ENCODE measurements at places on chromosomes 5 and 9.

GRCh38 chr5:180589771-180590542 is 1.3 kb downstream of the SCGB3A1 start:
- no peak for DNase-seq

- DNase-seq = no peak
Observed at GRCh38 chr9:82512728-82513127, 524.2 kb downstream of the SPATA31D1 start.

DNA sequence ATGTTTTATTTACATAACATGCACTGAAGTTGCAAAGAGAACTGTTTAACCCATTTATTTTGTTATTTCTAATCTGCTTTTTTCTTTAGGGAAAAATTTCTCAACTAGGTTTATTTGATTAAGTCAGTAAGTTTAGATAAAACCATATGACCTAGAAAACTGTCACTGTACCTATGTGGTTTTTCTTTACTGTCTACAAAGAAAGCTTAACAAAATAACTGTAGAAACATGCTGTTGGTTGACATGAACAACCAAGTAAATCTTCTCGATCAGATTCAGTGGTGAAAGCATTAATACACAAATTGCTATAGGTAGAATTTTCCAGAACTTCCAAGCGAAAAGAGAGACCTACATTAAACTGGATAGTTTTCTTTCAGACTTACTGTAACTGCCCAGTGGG is 137.4 kb downstream of the PCSK5 start:
- DNase-seq = no peak

GRCh38 chr5:73808911-73809310 is 182.9 kb downstream of the ARHGEF28 start:
- no peak for DNase-seq

GRCh38 chr5:5424736-5425135 is 2.3 kb downstream of the ICE1 start:
- DNase-seq = no peak

DNA sequence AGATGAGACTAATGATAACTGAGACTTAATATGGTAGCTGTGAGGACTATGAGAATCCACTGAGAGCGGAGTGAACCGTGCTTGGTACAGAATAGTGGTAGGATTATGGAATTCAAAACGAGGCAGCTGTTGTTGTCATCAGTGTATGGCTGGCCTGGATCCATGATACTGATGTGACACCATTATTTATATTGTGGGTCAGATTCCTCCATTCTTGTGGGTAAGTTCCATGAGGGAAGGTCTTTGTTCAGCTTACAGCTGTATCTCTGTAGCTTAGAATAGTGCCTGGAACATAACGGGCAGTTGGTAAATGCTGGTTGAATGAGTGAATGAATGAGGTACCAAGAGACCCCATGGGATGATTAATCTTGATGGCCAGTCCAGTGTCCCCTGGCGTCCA is 61.8 kb downstream of the ACER2 start:
- no peak for DNase-seq

DNA sequence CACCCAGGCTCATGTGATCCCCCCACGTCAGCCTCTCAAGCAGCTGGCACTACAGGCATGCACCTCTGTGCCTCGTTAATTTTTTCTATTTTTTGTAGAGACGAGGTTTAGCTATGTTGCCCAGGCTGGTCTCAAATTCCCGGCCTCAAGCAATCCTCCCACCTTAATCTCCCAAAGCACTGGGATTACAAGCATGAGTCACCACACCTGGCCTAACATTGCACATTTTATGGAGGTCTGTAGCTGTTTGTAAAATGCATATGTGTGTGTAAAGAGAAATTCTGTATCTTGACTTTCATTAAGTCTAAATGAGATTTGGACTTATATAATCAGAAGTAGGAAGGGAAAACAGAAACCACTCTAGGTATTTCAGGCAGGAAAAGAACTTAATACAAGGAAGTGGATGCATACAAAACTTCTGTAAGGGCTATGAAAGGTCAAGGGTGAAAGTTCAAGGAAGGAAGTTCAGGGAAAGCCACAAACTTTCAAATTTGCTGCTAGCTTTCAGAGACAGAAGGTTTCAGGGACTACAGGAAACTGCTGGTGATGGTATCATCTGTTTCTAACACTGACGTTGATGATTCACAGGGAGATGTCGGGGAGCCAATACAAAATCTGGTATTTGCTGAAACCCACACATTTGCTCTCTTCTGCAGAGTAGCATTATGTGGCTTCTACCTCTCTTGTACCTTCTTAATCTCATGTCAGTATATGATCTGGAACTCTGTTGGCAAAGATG is 209.4 kb downstream of the PIK3R1 start:
- peak; percentile 98 for DNase-seq

DNA sequence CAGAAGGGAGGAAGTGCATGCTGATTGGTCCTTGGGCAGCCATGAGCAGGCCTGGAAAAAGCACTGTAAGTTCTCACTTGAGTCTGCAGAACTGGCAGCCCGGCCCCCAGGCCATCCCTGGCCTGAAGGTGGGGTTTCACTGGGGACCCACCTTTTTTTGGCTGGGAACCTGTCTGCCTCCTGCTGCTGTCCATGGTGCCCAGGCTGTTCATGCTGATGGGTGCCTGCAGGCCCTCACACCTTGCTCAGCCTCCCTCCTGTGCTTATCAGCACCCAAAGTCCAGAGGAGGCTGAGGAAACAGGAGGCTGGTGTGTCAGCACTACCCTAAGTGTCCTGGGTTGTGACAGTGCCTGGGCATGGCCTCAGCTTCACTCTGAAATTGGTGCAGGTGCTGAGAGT is 134.4 kb upstream of the SPRY4 start:
- no peak for DNase-seq

- DNase-seq = no peak
Observed at GRCh38 chr5:54671111-54671531, 153.6 kb downstream of the SNX18 start.

DNA sequence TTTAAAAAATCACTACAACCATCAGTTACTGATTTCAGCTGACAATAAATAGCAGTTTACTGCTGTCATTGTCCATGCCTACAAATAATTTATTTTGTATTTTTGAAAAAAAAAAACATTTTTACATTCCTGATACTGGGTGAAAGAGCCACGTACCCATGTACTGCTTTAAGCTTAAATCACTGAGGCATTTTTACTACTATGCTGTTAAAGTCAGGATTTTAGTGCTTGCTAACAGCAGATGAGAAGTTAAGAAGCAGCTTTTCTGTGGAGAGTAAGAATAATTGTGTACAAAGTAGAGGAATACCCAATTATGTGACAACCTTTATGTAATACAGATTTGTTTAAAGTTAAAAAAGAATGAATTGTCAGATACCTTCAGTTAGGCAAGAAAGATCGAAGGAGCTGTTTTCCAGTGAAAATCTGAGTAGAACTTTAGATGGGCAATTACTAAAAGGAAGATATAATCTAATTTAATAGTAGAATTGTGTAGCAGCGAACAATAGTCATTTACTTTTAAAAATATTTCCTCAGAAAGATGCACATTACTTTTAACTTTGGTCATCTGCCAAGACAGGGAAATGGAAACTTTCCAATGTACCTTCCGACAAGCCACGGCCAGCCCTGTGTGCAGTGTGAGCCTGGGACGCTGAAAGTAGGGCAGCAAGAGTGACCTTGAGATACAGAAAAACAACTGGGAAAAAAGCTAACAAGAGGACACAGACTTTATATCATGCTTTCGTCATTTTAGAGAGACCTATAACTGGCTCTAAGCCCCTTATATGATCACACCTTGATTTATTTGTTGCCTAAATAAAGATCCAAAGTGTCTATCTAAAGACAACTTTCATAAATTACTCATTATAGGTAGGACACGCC is 39.9 kb downstream of the RHOBTB3 start:
- no peak for DNase-seq

DNA sequence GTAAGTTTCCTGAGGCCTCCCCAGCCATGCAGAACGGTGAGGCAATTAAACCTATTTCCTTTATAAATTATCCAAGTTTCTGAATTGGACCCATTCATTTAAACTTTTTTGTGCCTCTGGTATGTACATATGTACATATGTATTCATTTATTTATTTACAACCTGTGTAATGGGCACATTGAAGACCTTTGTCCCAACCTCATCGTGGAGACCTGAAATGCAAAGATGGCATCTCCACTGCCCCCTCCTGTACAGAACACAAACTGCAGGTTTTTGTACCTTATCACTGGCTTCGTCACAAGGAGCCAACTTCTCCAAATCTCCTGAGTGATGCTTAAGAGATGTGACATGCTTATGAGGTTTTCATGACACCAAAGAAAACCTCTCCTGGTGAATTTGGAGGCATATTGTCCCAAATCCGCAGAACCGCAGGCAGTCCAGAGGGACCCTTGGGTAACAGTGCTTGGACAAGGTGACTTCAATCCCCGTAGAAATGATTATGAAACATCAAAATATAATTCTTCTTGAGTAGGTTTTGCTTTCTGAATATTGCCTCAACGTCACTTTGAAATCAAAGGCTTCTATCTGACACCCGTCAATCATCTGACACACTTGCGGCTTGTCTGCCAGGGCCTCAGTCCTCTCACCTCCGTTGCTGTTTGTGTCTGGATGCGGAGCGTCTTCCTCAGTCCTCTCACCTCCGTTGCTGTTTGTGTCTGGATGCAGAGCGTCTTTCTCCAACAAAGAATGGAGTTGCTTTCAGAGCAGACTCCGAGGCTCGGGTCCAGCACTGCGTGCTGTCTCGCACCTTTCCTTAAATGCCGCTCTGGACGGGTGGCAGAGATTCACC is 135.0 kb upstream of the IRX4 start:
- DNase-seq = no peak

DNA sequence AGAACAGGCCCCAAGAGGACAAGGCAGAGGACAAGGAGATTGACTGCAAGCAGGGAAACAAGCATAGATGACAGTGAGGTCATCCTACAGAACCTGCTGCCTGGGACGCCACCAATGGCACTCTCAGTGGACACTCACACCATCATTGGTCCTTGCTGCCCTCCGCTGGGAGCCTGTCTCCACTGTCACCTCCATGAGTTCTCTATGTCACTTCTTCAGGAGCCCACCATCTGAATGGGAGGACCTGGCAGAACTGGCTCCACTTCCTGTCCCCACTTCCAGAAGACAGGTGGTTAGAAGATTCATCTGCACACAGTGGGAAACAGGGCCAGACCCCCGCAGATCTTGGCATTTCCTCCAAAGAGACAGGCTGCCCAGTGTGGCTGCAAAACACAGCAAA is 188.9 kb downstream of the HSD17B3 start:
- DNase-seq = no peak

DNA sequence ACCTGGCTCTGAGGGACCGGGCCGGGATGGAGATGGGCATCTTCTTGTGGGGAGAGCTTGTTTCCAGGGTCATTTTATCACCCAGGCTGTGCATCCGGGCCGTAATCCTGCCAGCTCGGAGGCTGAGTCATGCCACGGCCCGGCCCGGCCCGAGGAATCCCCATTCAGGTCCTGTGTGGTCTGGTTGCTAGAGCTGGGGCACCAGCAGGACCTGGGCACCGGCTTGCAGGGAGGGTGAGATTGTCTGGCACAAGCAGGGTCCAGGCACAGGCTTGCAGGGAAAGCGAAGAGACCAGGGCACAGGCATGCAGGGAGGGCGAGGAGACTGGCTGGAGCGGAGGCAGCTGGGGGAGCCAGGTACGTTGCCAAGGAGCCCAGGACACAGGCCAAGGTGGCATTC is 106.8 kb downstream of the RXRA start:
- no peak for DNase-seq

GRCh38 chr9:70291446-70291845 is 32.7 kb downstream of the SMC5 start:
- DNase-seq = no peak

GRCh38 chr5:134570886-134571285 is 45.4 kb downstream of the JADE2 start:
- no peak for DNase-seq

DNA sequence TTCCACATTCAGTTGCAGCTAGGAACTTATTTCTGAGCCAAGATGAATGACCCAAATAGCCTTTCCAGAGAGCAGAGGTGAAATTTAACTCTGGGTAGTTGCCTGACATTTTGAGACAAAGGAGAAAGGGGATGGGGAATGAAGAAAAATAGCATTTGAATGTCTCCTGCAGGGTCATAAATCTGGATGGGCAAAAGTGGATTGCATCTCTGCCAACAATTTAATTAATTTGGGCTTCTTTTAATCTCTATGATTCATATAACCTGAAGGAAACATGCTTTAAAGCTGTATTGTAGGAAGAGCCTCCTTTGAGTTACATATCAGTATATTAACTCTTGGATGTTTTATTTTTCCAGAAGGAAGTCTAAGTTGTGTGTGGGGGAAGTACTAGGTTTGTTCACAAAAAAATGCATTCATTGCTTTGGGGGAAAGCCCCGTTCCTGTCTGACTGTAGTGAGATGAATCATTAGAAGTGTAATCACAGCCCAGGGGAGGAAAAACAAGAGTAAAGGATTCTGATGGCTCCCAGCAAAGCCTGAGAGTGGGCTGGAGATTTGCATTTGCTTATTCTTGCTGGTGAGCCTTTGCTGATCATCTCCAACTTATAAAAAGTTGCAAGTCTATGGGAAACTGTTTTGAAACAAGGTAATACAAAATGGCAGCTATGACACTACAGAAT is 133.0 kb upstream of the IQGAP2 start:
- no peak for DNase-seq

DNA sequence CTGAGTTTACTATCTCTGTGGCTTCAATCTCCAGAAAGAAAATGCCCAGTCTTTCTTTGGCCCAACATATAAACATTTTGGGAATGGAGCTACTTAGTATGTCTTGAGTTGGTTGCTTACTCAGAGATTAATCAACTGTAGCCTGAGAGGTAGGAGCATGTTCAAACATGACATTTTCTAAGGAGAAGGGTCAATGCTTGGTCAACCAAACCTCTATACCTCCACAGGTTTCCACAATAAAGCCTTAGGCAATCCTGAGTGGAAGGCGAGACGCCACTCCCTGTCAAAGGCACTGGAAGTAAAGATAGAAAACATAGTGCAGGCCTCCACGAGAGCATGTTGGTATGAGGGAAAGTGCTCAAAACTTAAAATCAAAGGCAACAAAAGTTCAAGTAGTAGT is 411.4 kb downstream of the KCTD16 start:
- DNase-seq = no peak

GRCh38 chr5:101995585-101995984 is 300.5 kb downstream of the SLCO4C1 start:
- no peak for DNase-seq

DNA sequence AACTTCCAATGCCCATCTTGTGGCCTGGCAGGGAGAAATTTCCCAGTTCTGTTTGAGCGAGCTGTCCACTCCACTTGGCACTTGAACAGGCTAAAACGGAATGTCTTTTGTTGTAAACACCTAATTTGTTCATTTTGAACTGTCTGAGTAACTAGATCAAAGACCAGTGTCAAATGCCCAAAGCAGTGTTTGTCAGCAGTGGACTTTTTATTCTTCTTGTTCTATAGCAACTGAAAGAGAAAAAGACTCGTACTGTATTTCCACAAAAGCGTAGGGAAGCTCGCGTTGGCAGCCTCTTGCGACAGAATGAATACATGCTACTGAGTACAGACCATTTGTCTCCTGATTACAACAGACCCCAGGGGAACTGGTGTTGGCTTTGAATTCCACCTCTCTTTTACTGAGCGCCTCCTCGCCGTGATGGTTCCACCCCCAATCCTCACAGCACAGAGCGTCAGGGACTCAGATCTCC is 601.8 kb upstream of the ZNF608 start:
- DNase-seq = no peak

GRCh38 chr5:11273180-11273903 is 512.3 kb upstream of the DAP start:
- DNase-seq = no peak

GRCh38 chr9:95760791-95761190 is 114.7 kb upstream of the ERCC6L2 start:
- no peak for DNase-seq

Measured in bone marrow (tissue), 2 donors.